DMS153 (cell line): ENCODE measurements at places on chromosomes 4 and X.

DNA sequence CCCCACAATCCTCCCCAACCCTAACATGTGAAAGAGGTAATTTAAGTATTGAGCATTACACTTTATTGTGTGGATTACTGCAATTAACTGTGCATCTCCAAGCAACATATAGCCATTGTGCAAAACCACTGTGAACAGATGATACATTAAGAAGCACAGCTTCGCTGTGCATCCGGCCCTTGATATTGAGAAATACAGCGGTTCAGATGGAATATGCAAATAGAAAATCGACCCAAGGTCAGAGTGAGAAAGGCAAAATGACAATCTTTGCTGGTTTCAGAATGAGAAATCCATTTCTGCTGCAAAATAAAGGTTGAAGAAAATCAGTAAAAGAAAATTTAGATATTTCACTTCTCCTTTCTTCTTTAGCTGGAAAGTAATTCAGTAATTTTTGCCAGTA is 805.9 kb upstream of the GRID2 start:
- no peak for DNase-seq

DNA sequence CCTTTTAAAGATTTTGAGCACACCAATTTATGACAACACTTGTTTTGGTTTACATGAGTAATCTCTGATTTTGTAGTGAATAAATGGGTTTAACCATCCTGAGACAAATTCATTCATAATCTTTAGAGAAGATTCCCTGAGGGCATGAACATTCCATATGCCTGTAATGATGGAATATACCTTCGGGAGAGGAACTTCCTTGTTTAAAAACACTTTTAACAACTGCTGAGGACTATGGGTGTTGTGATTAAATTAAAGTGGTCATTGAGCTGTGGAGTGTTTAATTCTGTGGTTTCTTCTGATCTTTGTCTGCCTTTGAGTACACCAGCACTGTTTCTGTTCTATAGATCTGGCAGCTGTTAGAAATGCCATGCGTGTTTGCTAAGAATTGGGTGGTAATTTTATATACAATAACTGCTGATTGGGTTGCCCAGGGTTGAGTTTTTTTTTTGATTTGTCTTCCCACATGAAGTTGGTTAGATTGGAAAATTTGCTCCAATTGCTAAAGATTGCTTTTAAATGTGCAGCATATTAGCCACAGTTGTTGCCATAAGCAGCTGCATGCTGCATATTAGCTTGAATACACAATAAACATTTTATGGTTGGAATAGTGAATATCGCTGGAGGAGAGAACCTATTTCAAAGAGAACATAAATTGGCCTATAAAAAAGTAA is 86.8 kb downstream of the DCLK2 start:
- peak; percentile 51 for DNase-seq

DNA sequence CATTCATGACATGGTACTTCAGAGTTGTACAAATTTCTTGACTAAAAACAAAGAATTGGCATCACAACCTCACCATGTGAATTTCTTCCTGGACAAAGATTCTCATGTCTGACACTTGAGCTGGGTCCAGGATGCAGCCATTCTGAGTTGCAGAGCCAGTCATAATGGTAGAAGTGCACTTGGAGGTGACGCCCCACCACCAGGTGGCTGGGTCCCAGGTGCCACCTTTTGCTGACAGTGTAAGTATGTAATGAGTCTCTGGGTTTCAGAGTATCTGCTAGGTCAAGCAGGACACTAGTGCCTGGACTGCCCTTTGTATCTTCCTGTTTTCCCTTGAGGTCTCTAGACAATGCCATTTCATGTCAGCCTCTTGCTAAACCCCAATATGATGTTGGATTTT is 36.6 kb upstream of the WDR1 start:
- no peak for DNase-seq

GRCh38 chr4:36509845-36510244 is 228.4 kb downstream of the DTHD1 start:
- no peak for DNase-seq

GRCh38 chr4:107691378-107691777 is 28.7 kb downstream of the PAPSS1 start:
- DNase-seq: no peak

GRCh38 chrX:112641449-112641848 is 38.3 kb downstream of the LHFPL1 start:
- no peak for DNase-seq

DNA sequence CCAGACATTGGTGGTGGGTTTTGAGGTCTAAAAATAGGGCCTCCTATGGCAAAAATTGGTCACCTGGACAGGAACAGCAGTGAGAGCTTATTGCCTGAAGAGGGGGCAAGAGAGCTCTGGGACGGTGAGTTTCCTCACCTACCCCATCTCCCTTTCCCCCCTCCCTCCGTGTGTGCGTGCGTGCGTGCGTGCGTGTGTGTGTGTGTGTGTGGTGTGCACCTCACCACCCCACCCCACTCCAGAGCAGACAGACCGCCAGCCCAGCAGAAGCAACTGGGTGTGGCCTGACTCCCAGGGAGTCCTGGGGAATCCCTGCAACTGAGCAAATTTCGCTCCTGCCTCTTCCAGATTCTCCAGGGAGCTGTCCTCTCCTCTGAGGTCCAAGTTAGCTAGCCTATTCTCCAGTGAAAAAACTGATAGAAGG is 44.7 kb downstream of the PRPS1 start:
- peak; percentile 40 for DNase-seq

DNA sequence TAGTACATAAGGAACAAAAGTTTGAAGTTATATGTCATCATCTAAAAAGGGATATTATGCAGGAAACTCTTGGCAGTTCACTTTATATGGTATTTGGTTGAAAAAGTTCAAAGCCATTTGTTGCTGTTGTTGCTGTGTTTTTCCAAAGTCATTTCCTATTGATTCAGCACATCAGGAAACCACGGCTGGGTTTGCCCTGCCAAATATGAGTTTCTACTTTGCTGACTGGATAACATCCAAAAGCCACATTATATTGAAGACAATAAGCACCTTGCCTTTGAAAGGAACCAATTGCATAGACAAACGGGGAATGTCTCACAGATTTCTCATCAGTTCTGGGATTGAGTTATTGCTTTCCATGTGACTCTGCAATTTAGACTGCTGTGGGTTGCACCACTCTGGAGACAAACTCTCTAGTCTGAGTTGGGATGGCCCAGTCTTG is 206.1 kb downstream of the SLC39A8 start:
- DNase-seq: no peak

DNA sequence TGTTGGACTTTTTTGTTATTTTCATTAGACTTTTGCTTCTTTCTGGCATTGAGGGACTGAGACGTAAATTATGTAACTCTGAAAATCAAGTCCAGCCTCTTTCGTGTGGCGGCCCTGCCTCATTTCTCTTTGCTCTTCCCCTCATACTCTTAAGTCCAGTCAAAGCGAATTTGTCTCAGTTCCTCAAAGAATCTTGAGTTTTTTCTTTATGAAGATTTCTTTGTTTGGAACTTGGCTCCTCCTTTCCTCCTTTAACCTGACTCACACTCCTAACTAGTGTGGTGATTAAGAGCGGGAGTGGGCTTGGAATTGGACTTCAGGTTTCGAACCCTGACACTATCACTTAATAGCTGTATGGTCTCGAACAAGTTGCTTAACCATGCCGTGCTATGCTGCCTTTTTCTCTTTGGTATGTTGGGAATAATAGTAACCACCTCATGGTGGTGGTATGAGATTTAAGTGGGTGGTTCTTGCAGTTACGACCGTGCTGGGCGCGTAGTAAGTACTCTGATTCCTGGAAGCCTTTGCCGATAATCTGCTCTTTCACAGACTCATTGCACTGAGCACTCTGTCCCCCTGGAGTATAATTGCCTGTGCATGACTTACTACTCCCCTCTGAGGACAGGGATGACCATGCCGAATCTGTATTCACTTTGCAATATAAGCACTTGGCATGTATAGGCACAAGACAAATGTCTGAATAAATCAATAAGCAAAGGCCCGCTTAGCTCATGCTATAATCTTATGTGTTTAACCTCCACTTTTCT is 19.1 kb downstream of the FNIP2 start:
- no peak for DNase-seq

GRCh38 chr4:83536362-83537272 is 709 bp downstream of the GPAT3 start:
- no peak for DNase-seq

DNA sequence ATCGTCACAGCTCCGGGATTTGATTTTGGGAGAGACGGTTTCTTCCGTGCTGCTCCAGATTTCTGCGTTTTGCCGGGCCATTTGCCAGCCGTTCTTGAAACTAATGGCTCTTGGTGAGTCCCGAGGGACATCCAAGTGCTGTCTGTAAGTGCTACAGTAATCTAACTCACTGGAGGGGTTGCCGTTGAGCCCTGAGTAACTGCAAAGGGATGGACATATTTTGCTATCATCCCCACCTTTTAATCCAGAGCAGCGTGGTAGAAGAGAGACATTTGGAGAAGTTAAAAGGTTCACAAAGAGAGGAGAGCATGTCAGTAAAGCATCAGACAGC is 88.9 kb upstream of the PDLIM3 start:
- no peak for DNase-seq

GRCh38 chr4:153929675-153930074 is 140.8 kb upstream of the SFRP2 start:
- DNase-seq: no peak

GRCh38 chr4:80781431-80781830 is 249.1 kb upstream of the BMP3 start:
- DNase-seq: no peak

- no peak for DNase-seq
Measured at GRCh38 chrX:44891642-44892041, 18.7 kb downstream of the KDM6A start.

DNA sequence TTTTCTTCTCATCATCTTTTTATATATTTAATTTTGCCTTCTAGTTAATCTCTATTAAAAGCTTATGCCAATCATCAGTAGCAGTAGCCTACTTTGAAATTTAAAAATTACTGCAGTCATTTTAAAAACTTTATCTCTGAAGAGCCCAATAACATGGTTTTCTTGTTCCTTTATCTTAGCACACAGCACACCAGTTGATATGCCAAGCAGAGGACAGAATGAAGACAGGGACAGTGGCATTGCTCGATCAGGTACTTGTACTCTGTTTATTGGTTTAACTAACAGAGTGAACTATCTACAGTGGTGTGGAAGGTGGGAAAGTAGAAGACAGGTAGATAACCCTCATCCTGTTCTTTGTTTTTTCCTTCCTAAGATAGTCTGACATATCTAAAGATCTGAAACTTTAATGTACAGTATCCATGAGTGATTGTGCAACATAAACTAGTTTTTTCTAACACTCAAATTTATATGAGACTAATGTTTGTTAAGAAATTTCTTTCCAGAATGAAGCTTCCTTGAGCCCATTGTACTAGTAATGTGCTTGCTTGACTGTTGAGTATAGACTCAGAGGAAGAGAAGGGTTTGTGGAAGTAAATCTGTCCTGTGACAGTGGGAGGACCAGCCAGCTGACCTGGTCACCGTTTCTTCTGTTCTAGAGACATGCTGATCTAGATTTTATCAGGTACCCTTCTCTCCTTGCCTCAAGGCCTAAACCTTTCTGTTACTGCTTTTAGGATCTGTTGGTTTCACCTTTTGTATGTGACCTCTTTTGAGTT is 66.6 kb downstream of the FNIP2 start:
- DNase-seq: no peak

- DNase-seq: no peak
Measured at GRCh38 chr4:150976478-150977118, 38.5 kb downstream of the LRBA start.

DNA sequence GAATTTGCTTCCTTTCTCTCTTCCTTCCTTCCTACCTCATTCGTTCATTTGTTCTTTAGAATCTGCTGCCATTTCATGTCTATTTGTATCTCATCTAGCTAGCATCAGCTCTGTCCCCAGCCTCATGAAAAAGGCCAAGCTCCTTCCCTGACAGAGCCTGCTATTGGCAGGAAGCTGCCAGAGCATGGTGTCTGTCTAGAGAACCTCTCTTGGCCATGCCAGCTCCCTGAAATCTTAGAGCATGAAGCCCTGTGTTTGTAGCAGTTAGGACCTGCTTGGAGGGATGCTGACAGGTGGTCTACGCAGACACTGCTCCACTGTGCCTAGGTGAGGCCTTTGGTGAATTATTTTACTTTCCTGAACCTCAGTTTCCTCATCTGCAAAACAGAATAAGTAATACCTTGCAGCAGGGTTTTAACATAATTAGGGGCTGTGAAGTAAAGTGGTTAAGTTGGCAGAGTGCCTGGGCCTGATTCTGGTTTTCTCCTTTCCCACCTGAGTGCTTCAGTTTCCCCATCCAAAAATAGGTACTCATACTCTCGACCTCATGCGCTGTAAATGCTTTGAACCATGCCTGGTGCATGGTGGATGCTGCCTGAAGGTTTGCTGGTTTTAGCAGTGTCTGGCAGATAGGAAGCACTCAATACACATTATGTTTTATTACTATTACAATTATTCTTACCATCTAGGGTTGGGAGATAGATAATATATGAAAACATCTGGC is 4.7 kb downstream of the PTTG2 start:
- no peak for DNase-seq

GRCh38 chr4:170931321-170931720 is 841.6 kb upstream of the AADAT start:
- DNase-seq: no peak

DNA sequence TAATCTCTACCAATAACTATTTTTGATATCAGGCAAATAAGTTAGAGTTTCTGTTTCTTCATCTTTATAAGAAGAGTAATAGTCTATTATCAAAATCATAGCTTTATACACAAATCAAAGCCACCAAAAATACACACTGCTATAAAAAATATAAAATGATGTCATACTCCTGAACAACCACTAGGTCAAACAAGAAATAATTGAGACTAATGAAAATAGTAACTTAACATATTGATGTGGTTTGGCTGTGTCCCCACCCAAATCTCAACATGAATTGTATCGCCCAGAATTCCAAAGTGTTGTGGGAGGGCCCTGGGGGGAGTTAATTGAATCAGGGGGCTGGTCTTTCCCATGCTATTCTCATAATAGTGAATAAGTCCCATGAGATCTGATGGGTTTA is 2277.5 kb downstream of the ARAP2 start:
- no peak for DNase-seq

DNA sequence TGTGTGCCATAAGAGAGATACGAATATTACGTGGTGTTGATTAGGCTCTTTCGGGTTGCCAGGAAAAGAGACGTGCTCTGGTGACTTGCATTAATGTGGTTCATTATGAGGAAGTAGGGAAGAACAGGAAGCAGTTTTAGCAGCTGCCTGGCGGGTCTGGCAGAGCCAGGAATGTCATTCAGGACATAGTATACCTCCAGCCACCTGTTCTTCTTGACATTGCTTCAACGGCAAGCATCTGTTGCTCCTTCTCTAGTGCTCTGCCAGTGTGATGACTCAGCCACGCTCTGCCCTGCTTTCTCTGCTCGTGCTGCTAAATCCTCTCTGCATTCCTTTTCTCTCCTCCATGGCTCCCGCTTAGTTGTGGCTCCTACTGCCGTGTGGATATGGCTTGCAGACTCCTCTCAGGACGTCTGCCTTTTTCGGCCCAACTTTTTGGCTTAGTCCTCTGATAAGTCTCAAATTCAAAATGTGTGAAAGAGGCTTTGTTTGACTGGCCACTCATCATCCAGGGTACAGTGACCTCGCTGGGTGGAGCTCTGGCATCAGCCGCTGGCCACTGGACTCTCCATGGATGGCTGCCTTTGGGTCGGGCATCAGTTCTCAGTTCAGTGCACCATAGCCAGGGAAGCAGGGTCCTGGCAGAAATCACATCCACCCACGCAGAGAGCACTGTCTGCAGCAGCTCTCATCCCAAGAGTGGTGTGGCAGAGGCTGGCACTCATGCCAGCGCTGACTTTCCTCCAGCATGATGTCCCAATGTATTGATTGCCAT is 89.3 kb upstream of the KLF3 start:
- DNase-seq: peak; percentile 12

- no peak for DNase-seq
Measured at GRCh38 chrX:154542723-154543424, 3.8 kb downstream of the G6PD start.

GRCh38 chr4:124711471-124712371 is 811 bp downstream of the ANKRD50 start:
- DNase-seq: peak; percentile 47
